ENCODE measurements at places on chromosomes 5 and 9.

GRCh38 chr9:124502711-124503702 lies 4.2 kb downstream of the NR5A1 start:
- peaks cover 14% of the 10 kb centered on the region for H3K4me1 ChIP-seq
- H3K27ac ChIP-seq, result no peak overlapping the region
- peak overlapping the region; percentile 10 for H3K4me3 ChIP-seq
- no peaks in the 10 kb centered on the region for H3K36me3 ChIP-seq

- no peaks in the 10 kb centered on the region for H3K27me3 ChIP-seq
- peaks cover 3% of the 10 kb centered on the region for H3K36me3 ChIP-seq
- H3K4me1 ChIP-seq, result no peaks in the 10 kb centered on the region
- no peak overlapping the region for H3K27ac ChIP-seq
- H3K4me3 ChIP-seq, result no peak overlapping the region
Measured at GRCh38 chr5:116137544-116138378, 52.9 kb downstream of the COMMD10 start.

GRCh38 chr9:128733256-128733655 lies 9.3 kb upstream of the ZDHHC12 start:
- peaks cover 50% of the 10 kb centered on the region for H3K36me3 ChIP-seq
- no peaks in the 10 kb centered on the region for H3K27me3 ChIP-seq
- H3K27ac ChIP-seq, result no peak overlapping the region

GRCh38 chr5:160312960-160313727 lies 780 bp upstream of the CCNJL start:
- DNase-seq, result no peak
- H3K27me3 ChIP-seq, result peaks cover 52% of the 10 kb centered on the region
- peaks cover 7% of the 10 kb centered on the region for H3K4me1 ChIP-seq
- H3K4me3 ChIP-seq, result peak overlapping the region; percentile 60
- no peak overlapping the region for H3K27ac ChIP-seq
- no peaks in the 10 kb centered on the region for H3K36me3 ChIP-seq
